Activated CD8-positive, alpha-beta memory T cell treated with anti-CD3 and anti-CD28 coated beads for 1 hour (primary cell): ENCODE measurements at places on chromosomes 11 and 22.

- no peak for DNase-seq
Measured at GRCh38 chr22:22452996-22453686, 55.4 kb downstream of the ZNF280B start.

DNA sequence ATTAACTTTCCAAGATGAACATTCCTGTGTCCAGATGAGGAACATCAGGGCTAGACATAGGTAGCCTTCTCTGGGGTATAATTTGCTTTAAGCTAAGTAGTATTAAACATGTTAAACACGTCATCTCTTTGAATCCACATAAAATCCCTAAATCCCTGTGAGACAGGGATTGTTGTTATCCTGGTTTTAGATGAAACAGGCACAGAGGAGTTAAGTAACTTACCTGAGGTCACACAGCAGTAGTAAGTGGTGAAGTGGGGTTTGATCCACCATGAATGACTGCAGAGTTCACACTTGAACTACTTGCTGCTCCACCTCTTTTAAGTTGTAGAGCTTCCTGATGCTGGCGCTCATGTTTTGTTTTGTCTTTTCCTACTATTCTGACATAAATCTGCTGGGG is 82.6 kb upstream of the NNMT start:
- DNase-seq: no peak

DNA sequence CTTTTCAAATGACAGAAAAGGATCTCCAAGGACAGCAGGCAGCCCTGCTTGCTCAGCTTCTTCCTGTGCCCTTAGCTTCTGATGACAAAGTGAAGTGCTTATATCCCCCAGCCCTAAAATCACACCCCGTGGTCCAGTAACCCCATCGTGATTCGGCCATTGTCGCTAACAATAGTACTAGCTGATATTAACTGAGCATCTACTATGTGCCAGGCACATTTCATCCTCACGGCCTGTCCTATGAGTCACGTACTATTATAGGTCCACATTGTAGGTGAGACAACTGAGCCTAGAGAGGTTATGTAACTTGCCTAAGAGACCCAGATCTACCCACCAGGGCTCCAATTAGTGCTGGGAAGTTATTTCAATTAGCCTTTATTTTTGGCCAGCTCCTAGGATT is 6.1 kb downstream of the SCN4B start:
- DNase-seq: no peak

DNA sequence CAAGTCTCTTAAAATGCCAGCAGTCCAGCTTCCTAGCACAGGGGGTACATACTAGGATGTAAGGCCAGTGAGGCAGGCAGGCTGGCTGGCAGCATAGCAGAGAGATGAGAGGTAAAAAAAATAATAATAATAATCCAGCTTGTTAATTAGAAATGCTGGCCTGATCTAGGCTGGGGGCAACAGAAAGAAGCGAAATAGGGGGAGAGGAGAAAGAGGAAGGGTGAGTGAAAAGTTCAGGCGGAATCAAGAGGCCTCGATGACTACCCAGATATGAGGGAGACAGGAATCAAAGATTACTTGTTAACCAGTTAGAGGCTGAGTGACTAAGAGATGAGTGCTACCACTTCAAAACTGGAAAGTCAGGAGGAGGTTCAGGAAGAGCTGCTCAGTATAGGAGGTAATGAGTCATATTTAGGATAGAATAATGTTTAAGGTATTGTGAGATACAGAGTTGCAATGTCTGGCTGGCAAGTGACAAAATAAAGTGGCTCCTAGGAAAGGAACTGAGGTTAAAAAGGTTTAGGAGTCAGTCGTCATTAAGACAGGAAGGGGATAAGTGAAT is 2.8 kb downstream of the ALKBH8 start:
- DNase-seq: no peak
